ENCODE measurements at places on chromosomes 16 and 17. TPM values are rescaled to one million over a fixed set of nuclear protein-coding genes. Genes with fewer than 3 reads are reported as not detected.

DNA sequence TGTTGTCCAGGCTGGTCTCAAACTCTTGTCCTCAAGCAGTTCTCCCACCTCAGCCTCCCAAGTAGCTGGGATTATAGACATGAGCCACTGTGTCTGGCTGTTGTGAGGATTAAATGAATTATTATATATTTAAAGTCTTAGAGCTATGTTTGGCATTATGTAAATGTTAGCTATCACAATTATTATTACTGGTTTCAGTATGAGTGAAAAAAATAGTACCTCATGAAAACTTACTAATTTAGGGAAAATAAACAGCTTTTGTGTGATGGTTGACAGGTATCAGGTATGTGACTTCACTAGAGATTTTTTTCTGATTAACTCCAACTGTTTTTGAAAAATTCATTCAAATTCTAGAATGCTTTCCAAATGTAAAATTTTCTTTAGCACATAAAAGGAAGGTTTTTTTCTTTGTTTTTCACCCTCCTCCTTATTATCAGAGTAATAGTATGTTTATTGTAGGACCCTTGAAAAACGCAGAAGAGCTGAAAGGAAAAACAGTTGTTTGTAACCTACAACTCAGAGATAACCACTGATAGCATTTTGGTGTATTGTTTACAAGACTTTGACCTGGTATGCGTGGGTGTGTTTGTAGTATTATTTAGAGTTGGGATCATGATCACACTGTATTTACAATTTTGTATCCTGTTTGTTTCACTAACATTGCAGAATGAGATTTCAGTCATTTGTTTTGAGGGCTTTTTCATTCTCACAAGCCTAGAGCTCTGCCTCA is 13.2 kb downstream of the NLK start:
- no peaks in the 10 kb centered on the region for H3K27me3 ChIP-seq
- no peak overlapping the region for H3K27ac ChIP-seq
- no peak for DNase-seq
- no peaks in the 10 kb centered on the region for H3K36me3 ChIP-seq

DNA sequence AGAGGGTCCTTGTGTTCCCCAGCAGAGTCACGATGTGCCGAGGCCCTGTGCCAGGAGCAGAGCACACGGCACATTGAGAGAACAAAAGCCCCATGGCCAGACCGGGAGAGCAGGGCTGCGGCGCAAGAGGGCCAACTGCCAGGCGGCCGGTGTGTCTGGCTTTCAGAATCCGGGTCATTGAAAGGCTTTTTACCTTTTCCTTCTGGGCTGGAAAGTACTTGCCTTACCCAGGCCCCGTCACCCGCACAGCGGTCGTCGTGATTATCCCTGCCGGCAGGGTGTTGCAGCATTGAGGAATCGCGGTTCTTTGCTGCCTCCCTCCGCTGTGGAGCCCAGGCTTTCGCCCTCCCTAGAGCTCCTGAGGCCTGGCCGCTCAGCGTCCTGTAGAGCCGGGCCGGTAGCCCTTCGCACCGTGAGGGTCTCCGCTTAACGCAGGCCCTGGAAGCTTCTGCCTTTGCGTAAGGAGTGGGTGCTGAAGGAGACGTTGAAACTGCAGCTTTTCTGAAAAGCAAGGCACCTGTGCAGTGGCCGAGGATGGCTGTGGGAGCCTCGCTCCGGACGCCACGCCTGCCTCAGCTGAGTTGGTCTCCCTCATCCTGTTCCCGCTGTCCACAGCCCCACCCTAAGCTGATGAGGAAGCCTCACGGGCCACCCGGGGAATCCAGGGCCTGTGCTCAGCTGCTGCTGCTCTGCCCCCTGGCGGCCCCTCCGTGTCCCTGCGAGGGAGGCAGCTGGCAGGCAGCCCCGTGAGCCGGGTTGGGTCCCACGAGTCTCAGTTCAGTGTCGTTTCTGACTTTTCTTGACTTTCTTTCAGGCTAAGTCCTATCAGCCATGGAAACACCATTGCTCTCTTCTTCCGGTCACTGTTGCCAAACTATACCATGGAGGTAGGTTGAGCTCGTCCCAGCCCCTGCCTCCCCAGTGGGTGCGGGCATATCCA is 8.6 kb upstream of the MC1R start:
- no peaks in the 10 kb centered on the region for H3K4me1 ChIP-seq
- H3K27ac ChIP-seq: no peak overlapping the region
- peak; percentile 73 for DNase-seq
- peaks cover 2% of the 10 kb centered on the region for H3K36me3 ChIP-seq

DNA sequence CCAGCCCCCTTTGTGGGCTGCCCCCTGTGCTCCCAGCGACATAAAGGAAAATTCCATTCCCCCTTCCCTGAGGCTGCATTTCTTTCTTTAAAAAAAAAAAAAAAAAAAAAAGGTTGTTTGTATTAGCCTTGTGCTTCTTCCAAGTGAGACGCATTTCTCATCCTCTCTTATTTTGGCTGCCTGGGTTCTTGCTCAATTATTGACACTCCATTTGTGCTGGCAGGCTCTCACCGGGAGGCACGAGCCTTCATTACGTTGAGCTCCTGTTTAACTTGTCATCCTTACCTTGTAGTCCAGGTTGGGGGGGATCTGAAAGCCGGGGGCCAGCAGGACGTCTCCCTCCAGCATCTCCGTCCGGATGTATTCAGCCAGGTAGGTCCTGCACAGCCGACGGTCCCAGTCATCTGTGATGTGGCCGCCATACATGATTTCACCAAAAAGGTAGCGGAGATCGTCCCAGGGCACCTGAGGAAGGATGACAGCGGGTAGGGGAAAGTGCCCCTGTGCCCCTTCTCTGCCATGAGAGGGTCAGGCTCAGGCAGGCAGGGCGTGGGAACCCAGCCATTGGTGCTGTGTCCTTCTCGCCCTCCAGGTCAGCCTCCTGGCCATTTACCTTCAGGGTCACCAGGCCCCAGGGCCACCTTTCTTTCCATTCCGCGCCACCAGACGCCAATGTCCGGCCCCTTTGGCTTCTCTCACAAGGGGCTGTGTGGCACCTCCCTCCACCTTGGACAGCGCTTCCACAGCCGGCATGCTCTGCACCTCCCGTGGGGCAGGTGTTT is 50.6 kb downstream of the PGS1 start:
- H3K4me1 ChIP-seq: no peaks in the 10 kb centered on the region
- no peak for DNase-seq
- no peak overlapping the region for H3K4me3 ChIP-seq
- H3K27ac ChIP-seq: no peak overlapping the region

GRCh38 chr17:83009414-83010205 is 69.8 kb upstream of the METRNL start:
- no peak overlapping the region for H3K4me3 ChIP-seq
- H3K27me3 ChIP-seq: no peaks in the 10 kb centered on the region
- H3K36me3 ChIP-seq: no peaks in the 10 kb centered on the region
- no peak overlapping the region for H3K27ac ChIP-seq
- H3K4me1 ChIP-seq: no peaks in the 10 kb centered on the region

- no peaks in the 10 kb centered on the region for H3K4me1 ChIP-seq
- H3K4me3 ChIP-seq: no peak overlapping the region
- DNase-seq: peak; percentile 71
- H3K27ac ChIP-seq: no peak overlapping the region
- H3K27me3 ChIP-seq: no peaks in the 10 kb centered on the region
- no peaks in the 10 kb centered on the region for H3K36me3 ChIP-seq
Measured at GRCh38 chr17:79065105-79065670, 9.4 kb upstream of the ENGASE start.

HSPB9 gene
- polyA plus RNA-seq: not detected

NRN1L gene
- polyA plus RNA-seq: 2.4 TPM
